ENCODE measurements at places on chromosomes 7 and 10.

GRCh38 chr7:130463553-130464434, 23.0 kb upstream of the CEP41 start:
- DNase-seq = no peak

- DNase-seq = no peak
Measured at GRCh38 chr7:99579956-99580777, 17.9 kb upstream of the TMEM225B start.

- peak; percentile 43 for DNase-seq
Measured at GRCh38 chr10:21497177-21497807, 28.2 kb downstream of the SKIDA1 start.

- no peak for DNase-seq
Measured at GRCh38 chr7:73544678-73545077, 12.8 kb downstream of the BCL7B start.

DNA sequence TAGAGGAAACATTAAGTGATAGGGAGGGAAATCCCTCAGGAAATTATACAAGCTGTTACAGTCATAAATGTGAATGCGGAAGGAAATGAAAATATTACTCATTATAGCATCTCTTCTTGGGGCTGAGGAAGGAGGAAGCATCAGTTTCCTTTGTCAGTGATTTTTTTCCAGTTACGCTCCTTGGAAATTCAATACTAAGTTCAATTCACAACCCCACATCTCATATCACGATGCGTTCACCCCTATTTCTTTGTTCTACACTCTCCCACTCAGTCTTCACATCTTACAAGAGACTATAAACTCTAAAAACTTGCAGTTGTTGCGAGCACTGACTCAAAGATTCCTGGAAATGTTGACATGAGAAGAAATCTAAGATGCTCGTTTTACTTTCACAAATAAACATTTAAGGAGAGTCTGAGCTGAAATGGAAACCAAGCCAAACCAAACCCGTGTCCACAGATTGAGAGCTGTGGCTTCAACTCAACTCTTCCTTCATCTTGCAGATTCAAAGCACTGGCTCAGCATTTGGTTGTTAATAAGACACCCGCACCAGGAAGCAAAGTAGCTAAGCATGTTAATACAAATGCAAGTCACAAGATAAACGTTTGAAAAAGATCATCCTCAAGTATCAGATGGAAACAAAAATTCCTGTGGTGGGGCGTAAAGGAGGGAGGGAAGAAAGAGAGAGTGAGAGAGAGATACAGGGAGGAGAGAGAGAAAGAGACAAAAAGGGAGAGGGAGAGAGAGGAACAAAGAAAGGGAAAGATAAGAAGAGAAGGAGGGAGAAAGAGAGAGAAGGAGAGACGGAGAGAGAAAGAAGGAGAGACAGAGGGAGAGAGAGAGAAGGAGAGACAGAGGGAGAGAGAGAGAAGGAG, 150.0 kb upstream of the RSU1 start:
- no peak for DNase-seq

DNA sequence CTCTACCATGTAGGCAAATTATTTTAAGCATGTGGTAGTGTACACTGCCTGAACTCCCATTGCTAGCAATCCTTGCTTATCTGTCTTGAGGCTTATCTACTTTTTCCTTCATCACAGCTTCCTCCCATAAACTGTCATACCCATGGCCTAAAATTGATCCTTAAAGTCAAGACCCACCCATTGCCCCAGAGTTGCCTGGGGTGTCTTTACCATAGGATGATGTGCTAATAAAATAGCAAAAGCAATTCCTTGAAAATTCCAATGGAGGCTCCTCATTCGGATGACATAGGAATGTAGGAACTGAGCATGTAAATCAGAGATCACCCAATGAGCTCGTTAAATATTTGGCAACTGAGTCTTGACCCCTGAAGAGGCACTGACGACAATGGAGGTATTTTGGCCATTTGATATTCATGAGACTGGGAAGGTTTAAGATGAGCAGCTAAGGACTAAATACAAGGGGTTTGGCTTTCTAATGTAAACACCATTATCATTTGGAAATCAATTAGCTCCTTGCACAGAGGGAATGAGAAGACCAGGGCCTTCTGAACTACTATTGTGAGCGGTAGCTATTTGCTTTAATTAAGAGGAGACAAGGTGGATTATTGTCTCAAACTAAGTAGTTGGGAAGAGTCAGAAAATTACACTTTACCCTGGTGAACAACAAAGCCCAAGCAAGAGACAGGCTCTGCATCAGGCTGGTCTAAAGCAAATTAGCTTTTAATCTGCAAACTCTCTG, 234.9 kb downstream of the GATA3 start:
- no peak for DNase-seq

GRCh38 chr7:134900166-134900982, 85.9 kb upstream of the AGBL3 start:
- DNase-seq = no peak

DNA sequence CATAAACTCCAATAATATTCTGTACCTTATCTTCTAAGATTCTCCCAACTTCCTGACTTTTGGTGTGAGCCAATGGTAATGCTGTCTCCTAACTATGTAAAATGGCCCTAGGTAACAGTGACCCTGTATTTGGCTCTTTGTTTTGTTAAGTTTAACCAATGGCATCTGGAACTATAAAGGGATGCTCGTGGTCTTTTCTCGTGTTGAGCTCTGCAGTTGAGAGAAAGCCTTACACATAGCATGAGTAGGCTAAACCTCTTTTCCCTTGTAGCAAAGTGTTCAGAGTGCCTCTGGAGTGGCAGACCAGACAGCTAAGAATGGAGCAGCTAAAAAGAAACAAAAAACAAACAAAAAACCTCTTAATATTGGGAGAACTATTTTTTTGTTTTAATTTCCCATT, 5.2 kb downstream of the TES start:
- DNase-seq = no peak

- no peak for DNase-seq
Measured at GRCh38 chr7:83524277-83525075, 124.5 kb downstream of the SEMA3E start.

GRCh38 chr7:94497874-94498670, 11.5 kb upstream of the CASD1 start:
- no peak for DNase-seq

GRCh38 chr7:143316492-143316891, 581 bp downstream of the CLCN1 start:
- no peak for DNase-seq

DNA sequence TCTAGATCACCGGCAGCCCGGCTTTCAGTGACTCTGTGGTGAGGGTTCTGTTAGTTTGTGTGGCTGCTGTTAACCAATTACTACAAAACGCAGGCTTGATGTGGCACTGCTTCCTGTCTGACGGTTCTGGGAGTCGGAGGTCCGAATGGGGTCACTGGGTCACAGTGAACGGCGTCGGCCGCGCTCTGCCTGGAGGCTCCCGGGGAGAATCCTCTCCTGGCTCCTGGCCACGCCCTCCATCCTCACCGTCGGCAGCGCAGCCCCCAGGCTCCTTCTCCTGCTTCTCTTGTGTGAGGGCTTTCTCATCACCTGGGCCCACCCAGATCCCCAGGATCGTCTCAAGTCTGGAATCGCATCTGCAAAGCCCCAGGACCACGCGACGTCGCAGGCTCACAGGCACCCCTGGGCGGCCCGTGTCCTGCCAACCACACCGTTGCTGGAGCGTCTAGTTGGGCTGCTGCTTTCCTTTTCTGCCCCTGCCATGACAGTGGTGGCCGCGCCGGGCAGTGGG, 31.8 kb upstream of the NKX6-2 start:
- no peak for DNase-seq

DNA sequence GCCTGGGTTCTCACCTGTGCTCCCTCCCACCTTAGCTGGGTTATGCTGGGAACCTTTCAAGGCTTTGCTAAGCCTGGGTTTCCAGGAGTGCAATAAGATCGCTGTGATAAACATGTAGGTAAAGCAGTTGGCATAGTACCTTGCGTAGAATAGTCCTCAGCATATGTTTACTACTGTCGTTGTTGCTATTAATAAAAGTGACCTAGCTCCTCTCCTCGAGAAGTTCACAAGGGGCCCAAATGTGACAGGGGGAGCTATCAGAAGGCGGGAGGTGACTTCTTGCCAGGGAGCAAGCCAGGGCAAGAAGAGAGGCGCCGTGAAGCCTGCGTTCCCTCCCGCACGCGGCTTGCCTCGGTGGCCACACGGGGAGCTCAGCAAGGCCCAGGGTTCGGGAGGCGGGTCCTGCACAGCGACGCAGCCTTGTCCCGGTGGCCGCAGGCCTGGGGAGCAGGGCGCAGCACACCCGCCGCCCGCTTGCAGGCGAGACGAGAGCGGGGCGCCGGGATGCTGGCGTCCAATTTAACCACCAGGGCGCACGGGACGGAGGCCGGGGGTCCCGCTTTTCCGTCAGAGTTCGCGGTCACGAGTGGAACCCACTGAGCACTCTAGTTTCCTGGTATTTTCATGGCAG, 106.2 kb downstream of the SNX10 start:
- DNase-seq = no peak

DNA sequence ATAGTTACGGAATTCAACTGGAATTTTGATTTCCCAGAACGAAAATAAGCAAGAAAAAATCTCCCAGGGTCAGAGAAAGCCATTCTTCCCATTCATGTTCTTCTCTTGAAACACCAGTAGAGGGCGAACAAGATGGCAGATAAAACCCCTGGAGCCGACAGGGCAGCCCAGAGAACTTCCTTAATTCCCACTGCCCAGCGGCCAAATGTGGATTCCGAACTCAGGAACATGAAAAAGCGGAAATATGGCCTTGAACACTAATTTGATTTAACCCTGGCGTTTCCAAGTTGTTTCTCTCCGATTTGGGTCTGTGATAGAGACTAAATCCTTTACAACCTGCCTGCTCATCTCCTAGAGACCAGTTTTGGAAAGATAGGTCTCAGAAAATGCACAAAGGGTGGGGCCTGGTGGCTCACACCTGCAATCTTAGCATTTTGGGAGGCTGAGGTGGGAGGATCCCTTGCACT, 100.7 kb upstream of the WAC start:
- peak; percentile 2 for DNase-seq

GRCh38 chr10:124640538-124641231, 103.5 kb downstream of the FAM53B start:
- DNase-seq = no peak

GRCh38 chr7:78149787-78150186, 351.2 kb downstream of the PHTF2 start:
- DNase-seq = no peak

- DNase-seq = no peak
Measured at GRCh38 chr7:20064974-20065862, 152.0 kb downstream of the MACC1 start.

GRCh38 chr7:55092975-55093373, 74.2 kb downstream of the EGFR start:
- DNase-seq = no peak

DNA sequence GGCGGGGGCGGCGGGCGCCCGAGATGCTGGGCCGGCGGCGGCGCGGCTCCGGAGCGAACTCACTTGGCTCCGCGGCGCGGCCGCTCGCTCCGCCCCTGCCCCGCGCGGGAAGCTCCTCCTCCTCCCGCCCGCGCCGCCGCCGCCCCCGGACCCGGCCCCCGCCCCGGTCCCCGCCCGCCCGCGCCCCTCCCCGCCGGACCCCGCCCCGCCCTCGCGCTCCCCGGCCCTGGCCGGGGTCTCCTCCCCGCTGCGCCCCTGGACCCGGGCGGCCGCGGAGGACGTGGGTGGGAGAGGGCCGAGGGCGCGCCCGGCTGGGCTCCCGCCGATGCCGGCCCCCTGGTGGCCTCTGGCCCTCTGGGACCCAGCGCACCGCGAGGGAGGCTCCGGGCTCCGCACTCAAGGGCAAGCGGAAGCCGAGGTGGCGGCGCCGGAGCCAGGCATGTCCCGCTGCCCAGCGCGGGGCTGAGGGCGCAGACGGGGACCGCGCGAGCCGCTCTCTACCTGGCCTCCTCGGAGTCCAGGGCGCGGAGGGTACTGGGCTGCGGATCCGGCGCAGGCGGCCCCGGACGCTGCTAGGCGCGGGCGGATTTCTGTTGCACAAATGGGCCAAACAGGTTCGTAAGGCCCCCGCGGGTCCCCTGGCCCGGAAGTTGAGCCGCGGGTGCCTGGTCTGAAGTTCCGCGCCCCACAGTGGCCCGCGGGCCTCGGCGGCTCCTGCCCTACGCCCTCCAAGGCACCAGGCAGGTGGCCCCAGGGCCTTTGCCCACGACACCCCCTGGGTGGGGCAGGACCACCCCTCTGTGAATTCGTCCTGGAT, at the start of gene TCERG1L:
TCERG1L (minus strand) TSS at position 61 of the 817 bp plus-strand sequence. CDS start 86 bp downstream, outside the sequence.
- no peak for DNase-seq

GRCh38 chr7:154844499-154844898, 158.4 kb downstream of the PAXIP1 start:
- DNase-seq = no peak

DNA sequence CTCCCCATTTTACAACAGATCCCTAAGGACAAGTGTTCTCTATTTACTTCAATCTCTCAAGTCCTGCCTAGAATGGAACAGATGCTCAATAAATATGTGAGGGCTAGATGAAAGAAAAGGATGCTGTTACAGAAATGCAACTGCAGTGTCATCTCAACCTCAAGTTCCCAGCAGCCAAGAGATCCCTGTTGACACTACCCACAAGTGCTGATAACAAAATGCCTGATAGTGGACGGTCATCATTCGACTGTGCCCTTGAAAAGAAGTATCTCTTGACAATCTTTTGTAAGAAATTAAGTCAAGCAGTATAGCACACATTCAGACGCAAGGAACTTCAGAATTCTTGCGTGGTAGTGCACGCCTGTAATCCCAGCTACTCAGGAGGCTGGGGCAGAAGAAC, 133.2 kb downstream of the PARD3 start:
- DNase-seq = no peak

DNA sequence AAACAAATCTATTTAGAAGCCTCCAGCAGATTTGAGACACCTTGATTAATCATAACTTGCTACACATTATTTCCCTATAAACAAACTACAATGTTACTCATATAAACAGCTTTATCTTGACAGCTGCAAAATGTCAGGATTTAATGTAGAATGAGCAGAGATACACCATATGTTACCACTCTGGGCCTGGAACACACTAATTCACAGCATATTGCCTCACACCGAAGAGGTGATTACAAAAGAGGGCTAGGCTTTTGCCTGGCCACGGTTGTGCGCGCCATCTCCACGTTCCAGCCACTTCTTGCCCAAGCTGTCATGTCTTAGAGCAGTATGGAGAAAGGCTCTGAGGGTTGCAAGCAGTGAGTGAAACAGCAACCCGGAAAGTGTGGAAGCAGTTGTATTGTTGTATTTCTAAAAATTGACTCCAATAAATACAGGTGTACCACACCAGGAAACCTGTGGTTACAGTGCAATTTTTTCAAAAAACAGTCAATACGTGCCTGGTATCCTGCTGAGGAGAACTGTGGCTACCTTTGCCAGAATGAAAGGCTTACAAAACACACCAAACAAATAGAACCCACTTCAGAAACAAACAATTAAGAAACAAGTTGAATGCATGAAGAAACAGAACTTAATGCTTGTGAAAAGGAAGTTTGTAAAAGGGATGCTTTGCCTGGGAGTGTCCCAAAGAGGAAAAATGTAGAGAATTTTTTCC, 498.1 kb downstream of the PLXNA4 start:
- DNase-seq = no peak

GRCh38 chr10:75058161-75058560, 53.3 kb upstream of the SAMD8 start:
- no peak for DNase-seq

DNA sequence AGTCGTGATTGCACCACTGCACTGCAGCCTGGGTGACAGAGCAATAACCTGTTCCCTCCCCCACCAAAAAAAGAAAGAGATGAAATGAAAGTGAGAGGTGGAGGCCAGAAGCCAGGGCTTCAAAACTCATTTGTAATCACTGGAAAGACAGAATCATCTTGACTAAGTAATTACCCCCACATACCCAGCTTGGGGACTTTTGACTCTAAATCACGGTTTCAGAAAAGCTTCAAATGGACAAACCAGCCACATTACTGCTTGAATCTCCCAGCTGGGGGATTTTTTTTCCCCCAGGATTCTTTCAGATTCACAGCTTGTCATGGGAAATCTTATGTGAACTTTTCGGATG, 361.0 kb downstream of the FRMD4A start:
- no peak for DNase-seq

GRCh38 chr7:66933469-66933868, 12.4 kb downstream of the TMEM248 start:
- DNase-seq = no peak

Measured in NCI-H1436 treated with DMSO at 0.1 percent for 48 hours (cell line).